ENCODE measurements at places on chromosomes 5 and 9.
A peak's percentile ranks its signal among the peaks of the same experiment; 100 is the strongest.

DNA sequence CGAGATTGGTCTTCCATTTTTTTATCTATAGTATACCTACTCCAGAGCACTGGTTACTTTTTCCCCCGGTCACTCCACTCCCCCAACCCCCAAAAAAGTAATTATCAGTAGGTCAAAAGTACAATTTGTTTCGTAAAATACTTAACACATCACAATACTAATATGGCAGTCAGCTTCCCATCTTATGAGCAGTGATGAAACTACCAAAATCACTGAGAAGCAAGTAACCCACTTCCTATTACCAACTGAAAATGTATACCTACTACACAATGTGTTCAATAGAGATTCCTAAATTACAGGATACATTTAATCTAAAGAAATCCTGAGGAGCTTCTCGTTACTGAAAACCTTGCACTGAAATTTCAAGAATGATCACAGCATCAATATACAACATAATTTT is 1.9 kb downstream of the CERT1 start:
- DNase-seq = peak; percentile 9

DNA sequence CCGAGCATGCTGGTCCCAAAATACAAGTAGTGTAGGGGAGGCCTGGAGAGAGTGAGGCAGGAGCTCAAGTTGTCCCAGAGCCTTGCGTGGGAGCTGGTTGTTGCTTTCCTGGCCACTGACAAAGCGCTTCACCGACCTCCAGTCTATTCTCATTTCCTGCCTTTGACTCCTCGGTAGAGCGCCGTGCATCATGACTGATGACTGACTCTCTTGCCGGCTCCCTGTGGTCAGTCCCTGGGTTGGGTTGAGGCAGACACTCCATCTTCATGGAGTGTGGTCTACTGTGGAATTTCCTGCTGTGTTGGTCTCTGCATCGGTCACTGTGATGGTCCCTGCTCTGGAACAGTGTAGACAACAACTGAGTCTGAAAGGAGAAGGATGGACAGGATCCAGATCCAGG is 175.1 kb upstream of the S1PR3 start:
- DNase-seq = no peak

DNA sequence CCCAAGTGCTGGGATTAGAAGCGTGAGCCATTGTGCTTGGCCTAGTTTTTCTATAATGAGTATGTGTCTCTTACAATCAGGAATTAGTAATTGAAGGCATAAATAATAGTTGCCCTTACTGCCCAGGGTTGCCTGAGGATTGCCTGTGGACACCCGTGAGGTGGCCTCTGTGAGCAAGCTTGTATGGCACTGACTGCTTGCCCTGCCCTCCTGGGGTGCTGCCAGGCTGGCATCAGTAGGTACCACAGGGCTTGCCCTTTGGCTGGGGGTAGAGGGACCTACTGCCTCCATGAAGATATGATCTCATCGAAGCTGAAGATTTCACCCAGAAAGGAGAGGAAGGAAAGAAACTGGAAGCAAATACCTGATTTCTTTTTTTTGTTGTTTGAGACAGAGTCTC is 23.8 kb upstream of the PHF19 start:
- no peak for DNase-seq

DNA sequence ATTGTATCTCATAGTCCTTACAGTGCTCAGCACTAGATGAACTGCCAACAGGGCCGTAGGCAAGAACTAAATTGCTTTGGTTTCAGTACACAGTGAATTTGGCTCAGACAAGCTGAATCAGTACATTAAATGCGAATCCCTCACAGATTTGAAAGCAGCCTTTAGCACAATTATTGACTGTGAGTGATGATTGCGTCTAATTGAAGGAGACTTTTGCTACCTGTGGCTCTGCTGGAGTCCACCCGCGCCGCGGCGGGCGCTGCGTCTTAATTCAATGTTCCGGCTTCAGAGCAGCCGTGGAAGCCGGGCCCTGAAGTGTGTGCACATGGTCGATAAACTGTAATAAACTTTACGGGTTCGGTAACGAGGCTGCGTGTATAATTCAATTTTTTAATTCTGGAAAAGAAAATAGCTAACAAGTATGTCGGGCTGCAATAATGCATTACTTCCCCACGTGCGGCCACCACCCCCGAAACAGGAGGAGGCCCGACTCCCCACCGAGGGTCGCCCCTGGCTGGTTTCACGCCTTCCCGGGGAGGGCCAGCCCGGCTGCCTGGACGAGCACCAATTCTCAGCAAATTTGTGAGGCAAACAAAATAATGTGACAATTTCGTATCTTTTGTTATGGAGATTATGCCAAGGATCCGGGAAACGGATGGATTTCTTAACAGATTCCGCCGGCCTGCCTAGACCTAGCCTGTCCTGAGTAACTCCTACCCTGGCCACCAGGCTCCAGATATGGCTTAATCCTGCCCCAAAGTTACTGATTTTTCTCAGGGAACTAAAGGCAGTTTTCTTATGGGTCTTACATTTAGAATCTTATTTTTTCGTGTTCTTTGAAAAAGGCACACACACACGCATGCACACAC is 269.4 kb upstream of the IRX1 start:
- no peak for DNase-seq

GRCh38 chr9:97970165-97970564 is 13.0 kb upstream of the ANP32B start:
- DNase-seq = no peak

DNA sequence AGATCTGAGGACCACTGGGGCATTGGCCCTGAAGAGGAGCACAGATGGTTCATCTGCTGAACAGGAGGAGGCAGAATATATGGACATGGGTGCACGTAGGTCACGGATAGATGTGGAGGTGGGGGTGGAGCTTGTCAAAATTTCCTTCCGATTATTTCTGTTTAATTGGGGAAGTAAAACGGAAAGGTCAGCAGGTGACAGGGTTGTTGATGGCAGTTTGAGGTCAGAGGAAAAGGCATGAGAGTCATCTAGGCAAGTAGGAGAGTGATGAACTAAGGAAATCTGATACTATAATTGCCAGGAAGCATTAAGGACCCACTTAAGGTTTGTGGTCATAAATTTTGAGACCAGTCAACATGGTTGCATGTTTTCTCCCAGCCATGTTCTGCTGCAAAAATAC is 8.4 kb upstream of the FAM81B start:
- DNase-seq = no peak

GRCh38 chr5:132689513-132689912 is 15.7 kb downstream of the IL4 start:
- no peak for DNase-seq

Data from foreskin melanocyte (primary cell).